ENCODE measurements at places on chromosomes 2 and 18.

DNA sequence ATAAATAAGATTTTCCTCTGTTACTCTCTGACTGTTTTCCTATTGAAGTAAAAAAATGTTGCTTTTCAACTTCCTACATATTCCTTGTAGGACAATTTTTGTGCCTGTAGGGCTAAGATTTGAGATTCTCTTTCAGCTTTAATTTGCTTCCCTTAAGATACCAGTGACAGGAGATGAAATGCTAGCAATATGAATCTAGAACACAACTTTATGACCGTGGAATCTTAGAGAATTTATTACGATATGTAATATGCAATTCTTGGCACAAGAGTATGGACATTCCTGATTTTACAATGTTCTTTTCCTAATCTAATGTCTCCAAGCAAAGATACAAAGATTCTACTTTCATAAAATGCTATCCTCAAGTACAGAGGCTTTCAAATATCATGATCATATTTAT, 180.9 kb downstream of the KCNE4 start:
- DNase-seq, result no peak

- DNase-seq, result no peak
Measured at GRCh38 chr2:12314127-12314760, 402.5 kb upstream of the TRIB2 start.

DNA sequence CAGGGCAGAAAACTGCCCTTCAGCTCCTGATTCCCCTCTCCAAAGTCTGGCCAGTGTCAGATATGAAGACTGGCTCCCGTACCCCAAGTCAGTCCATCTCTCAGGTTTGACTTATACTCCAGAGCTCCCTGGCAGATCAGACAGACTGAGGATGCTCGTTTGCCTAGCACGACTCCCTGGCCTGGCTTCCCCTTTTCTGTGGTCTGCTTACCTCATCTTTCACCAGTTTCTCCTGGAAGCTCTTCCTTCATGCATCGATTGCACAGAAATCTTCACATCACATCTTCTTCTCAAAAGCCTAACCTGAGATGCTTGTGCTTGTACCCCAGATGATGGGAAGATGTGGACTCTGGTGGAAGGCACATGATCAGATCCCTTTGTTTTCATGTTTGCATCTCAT, 387.9 kb upstream of the POU3F3 start:
- DNase-seq, result no peak

DNA sequence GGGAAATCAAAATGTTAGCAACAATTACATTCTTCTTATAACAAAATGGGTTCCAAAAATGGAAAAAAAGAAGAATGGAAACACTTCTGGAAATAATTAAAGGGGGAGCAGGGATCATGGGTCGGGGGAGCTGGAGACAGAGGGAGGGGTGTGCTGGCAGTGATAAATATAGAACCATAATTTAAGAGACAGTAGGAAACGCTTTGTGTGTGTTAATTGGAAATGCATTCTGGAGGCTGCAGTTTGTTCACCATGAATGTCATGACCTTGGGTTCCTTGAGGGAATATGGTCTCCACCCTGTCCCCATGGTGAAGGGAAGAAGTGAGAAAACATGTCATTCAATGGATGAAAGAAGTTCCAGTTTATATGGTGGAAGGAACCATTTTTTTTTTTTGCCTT, 540.7 kb downstream of the TNS1 start:
- DNase-seq, result no peak

DNA sequence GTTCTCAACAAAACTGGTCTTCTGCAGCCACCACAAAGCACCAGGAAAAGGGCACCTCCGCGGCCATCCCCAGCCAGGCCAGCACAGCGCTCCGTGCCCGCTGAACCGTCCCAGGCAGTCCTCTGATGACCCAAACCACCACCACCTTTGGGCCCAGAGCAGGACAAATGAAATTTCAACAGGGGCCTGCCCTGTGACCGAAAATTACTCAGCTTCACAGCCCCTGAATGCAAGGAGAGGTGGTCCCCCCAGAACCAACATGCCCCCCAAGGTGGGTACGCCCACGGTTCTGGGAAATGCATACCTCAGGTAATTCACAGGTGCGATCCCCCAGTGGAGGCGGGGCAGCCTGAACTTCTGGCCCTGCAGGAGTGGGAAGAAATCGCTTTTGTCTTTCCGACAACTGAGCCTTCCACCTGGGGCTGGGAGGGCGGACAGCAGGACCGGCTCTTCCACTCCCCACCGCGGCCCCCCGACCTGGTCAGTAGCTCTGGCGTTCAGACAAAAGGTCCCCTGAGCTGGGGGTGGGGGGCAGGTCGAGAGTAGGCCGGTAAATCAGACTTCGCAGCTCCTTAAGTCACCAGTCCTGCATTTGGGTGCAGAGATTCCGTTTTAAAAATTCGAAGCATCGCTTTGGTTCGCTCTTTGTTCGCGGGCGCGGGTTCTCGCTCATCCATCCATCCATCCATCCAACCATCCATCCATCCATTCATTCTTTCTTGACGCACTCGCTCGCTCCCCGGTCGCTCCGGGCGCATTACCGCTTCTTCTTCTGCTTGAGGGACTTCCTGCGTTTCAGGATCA, 1.4 kb downstream of the ARL4C start:
- DNase-seq, result peak; percentile 28

- DNase-seq, result no peak
Measured at GRCh38 chr2:66233981-66234380, 200.9 kb upstream of the MEIS1 start.

- no peak for DNase-seq
Measured at GRCh38 chr2:128559533-128560515, 241.2 kb upstream of the HS6ST1 start.

GRCh38 chr2:235086481-235087184, 134.8 kb downstream of the SH3BP4 start:
- DNase-seq, result no peak

GRCh38 chr2:96869281-96869821, 529 bp downstream of the SEMA4C start:
- no peak for DNase-seq
